Lung (tissue), 17 donors: ENCODE measurements at places on chromosomes 11 and 22. TPM values are rescaled to one million over a fixed set of nuclear protein-coding genes. Genes with fewer than 3 reads are reported as not detected.

Gene HSPB2
- total RNA-seq = 0.65 TPM

Gene MMP7
- 30.4 TPM for total RNA-seq

Gene GLYAT
- total RNA-seq = not detected

Gene MUC5AC
- 0.77 TPM for total RNA-seq

Gene USP2
- 6.5 TPM for total RNA-seq
